ENCODE measurements at places on chromosomes 12 and 14.
A peak's percentile ranks its signal among the peaks of the same experiment; 100 is the strongest.

DNA sequence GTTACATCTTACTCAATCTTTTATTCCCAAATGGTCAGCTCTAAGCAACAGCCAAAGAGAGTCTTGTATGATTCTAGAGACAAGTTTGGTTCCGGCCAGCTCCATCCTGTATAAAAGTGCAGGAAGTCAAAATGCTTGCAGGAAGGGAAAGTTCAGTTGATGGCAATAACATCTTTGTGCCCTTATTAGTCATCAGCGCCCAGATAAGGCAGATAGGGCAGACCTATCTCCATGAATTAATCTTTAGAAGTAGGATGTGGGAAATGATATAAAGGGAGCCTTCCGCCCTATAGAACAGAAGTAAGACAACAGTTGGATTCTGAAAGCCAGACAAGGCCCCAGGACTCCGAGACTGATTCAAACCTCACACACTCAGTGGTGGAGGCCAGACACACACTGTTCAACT lies 6.4 kb downstream of the GNS start:
- DNase-seq, result no peak

DNA sequence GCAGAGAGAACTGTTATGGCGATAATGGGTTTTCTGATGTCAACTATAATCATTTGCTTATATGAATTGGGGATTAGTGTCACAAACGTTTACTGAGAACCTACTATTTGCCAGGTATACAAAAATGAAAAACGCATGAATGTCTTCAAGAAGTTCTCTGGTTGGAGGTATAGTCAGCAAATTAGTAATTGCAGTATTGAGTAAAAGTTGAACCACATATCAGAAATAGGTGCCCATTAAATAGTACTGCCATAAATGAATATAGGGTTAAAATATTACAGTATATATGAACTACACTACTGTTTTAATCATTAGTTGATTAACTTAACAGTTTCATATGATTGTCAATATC lies 60.0 kb downstream of the PTPRB start:
- DNase-seq, result no peak

GRCh38 chr12:8773461-8773860 lies 49.0 kb upstream of the A2ML1 start:
- DNase-seq, result no peak

DNA sequence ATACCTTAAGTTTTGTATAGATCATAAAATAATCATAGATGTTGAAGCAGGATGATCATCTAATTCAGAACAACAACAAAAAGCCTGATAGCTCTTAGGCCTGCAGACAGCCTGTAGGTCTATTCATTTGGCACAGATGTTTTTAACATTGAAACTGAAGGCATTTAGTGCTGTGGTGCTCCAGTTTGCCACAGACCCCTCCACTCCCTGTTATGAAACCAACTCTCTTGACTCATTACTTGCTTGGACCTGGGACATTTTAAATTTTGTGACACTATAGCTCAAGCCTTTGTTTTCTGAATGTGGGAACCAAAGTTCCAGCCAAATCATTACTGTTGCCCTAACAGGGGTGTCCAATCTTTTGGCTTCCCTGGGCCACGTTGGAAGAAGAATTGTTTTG lies 9.1 kb downstream of the PRKCH start:
- DNase-seq, result no peak

DNA sequence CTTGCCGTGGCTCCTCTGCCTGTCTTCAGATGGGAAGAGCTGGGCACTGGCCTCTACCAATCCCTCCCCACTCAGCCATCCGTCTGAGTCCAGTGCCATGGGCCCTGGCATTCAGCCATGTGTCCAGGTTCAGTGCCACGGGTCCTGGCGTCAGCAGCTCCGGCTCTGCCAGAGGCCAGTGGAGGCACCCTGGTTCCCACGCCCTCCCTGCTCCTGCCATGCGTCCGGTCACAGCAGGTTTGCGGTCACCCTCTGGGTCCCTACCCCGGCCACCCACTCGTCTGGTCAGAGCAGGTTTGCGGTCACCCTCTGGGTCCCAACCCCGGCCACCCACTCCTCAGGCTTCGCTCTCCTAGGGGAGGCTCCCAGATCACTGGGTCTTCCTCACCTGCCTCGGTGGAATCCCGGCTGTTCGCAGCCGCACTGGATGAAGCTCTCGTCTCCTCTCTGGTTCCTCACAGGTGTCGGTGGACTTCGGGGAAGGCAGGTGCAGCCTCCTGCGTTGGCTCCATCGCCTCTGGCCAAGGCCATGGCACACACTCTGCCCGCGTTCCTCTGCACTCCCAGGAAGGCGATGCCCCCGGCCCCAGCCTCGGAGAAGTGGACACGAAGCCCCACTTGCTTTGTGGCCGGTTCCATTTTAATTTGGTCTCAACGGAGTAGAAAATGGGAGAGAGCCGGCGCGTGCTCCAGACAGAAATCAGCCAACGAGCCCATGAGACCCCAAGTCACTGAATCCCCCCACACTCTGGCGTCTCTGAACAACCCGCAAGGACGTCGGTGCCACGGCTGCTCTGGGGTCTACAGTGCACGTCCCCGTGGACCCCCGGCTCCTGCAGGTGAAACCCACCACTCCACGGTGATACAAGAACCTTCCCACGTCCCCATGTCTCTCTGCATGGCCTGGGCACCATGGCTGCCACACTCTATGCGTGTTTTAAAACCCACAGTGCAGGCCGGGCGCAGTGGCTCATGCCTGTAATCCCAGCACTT lies 47.8 kb upstream of the FBRSL1 start:
- no peak for DNase-seq

DNA sequence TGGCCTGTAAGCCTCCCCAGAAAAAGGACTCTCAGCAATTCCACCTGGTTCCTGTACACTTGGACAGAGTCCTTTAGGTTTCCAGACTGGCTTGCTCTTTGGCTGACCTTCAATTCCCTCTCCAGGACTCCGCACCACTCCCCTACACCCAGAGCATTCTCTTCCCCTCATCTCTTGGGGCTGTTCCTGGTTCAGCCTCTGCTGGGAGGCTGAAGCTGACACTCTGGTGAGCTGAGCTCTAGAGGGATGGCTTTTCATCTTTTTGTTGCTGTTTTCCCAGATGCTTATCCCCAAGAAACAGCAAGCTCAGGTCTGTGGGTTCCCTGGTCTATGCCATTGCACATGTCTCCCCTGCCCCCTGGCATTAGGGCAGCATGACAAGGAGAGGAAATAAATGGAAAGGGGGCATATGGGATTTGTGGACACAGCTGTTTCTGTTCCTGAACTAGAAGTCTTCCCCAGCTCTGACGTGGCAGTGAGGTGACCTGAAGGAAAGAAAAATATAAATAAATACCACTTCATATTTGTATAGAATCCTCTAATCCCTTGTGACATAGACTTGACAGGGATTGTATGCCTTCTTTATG lies 1.3 kb downstream of the RNASE7 start:
- no peak for DNase-seq

- no peak for DNase-seq
Measured at GRCh38 chr14:75096959-75097358, 27.5 kb downstream of the ZC2HC1C start.

GRCh38 chr12:94458877-94459727 lies 565 bp downstream of the CEP83 start:
- DNase-seq, result peak; percentile 18

DNA sequence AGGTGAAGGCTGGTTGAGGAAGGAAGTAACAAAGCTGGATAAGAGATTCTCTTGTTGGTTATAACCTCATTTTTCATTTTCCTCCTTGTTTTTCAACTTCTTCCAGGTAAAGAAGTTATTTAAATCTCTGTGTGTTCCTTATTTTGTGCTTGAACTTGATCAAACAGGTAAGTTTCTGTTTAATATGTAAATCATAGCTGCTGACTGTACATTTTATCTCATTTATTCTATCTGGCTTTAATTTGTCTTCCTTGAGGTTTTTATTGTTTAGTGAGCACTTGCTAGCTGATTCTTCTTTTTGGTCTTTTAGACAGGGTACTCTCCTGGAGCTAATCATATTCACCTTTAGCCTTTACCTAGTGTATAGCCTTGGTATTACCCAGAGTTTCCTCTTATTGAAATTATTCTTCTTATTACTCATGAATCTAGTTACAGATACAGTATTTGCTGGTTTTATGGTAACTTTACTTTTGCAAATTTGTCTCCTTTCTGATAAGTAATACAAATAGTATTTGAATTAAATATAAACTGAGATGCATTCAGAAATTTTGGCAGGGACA lies 42.4 kb downstream of the TXNRD1 start:
- no peak for DNase-seq

DNA sequence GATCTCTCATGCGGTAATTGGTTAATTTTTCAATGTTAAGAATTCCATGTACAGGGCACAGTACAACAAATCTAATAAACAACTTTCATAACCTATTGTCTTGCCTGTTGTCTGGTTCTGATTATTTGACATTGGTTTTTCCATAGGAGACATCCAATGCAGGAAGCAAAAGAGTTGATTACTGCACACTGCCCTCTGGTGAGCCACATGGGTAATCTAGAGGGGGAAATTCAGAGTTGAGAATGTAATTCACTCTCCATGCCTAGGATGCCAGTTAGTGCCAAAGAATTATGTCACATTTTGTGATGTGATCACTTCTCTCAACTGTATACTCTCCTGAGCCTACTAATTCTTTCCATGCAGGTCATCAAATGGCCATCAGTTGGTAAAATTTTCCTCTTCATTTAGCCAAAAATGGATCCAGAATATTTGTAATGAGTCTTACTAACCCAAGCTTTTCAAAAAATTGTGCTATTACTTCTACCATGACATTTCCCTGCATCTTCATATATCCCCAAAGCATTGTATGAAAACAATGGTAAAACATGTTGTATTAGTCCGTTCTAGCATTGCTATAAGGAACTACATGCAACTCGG lies 17.7 kb upstream of the CCDC91 start:
- peak; percentile 0 for DNase-seq

DNA sequence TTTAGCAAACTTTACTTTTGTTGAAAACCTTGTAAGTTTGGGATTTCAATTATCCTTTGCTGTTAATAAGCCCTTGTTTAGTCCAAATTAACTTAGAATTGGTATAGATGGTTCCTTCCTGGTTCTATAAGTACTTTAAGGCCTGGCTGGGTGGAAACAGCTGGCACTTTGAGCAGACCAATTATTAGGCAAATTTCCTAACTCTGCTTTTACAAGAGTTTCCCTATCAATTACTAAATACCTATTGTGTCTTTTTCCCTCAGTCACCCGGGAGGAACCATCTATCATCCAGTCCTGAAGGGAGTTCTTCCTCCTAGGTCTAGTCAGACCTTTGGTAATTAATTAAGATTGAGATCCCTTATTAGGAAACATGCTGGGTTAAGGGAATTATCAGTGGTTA lies 138.0 kb downstream of the SLC38A6 start:
- DNase-seq, result no peak

DNA sequence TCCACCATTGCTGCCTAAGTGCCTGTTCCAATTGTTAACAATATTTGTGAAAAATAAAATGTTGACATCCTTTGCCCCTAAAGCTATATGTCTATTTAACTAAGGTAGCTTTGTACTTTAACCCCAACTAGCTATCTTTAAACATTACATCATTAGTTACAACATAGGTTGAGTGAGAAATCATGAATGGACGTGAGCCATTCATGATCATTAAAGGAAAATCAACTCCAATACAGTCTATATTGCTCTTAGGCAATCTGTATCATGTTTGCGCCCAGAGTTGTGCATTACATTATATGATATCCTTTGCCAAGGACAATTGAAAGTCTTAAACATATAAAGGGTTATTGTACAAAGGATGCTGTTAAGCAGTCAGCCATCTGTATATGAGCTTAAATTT lies 269.6 kb downstream of the ALX1 start:
- no peak for DNase-seq

DNA sequence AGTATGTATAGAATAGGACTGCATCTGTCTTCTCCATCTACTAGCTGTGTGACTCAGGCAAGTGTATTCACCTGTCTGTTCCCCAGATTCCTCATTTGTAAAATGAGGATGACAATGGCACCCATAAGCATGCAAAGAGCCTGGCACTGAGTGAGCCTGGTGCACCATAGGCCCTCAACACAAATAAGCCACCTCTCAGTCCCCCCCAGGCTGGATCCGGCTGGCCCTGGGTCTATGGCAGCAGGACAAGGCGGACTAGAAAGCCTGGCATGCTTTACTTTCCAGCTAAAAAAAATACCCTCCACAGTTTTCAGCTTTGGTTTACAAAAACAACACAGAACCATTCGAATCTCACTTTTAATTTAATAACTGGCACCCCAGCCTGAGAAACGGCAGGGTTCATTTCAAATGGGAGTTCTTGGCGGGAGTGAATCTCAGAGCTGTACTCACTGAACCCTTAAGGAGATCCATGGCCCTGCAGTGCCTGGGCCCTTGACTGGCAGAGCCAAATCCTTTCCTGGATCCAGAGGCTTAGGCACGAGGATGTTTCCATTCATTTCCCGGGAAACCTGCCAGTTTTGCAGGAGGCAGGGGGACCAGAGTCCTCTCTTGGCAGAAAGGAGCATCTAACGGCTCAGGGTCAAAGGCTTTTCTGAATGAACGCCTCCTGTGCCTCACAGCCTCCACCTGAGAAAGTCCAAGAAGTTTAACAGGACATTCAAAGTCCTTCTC lies 17.7 kb downstream of the SYNE3 start:
- no peak for DNase-seq

DNA sequence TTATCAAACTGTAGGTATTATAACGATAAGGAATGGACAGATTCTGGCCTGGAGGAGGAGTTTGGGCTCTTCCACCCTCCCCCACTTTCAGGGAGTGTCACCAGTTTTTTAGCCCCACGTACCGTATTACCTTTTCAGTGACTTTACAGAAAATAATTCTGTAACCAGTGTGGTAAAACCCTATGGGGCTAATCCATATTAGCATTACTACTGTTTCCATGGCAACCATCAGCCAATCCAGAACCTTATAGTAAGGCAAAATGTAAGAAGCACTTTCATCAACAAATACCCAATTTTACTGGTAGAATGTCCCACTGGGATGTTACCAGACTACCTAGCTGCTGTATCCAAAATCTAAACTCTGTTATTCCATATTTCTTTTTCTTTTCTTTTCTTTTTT lies 50.7 kb downstream of the BICDL1 start:
- DNase-seq, result no peak

- no peak for DNase-seq
Measured at GRCh38 chr14:57753821-57754220, 112.1 kb downstream of the SLC35F4 start.

GRCh38 chr12:123696207-123696606 lies 15.9 kb upstream of the ATP6V0A2 start:
- DNase-seq, result no peak

DNA sequence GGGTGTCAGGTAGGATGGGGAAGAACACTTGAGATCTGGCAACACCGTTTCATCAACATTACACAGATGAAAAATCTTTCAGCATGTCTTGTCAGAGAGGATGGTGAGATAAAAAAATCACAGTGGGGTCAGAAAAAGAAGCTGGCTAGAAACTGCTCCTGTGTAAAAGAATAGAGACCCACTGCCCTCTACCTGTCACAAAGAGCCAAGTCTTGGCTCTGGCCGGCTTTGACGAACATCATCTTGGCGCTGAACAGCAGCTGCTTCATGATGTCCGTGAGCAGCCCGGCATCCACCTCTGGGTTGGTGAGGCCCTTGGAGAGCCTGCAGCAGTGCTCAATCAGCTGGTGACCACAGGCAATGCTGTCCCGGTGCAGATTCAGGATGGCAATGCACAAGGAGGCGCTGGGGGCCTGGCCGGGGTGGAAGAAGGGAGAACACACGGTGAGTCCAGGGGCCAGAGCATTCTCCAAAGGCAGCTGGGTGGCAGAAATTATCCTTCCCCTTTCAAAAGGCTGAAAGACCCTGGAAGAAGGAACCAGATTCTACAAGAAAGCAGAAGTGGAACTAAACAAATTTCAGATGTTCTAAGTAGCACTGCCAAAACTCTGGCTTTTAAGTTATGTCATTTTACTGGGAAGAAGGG lies 50.2 kb downstream of the ZFYVE26 start:
- DNase-seq, result no peak

- no peak for DNase-seq
Measured at GRCh38 chr12:116408489-116409250, 131.2 kb upstream of the MED13L start.

Data from NCI-H1436 (cell line).